ENCODE measurements at places on chromosomes 1 and 21.

DNA sequence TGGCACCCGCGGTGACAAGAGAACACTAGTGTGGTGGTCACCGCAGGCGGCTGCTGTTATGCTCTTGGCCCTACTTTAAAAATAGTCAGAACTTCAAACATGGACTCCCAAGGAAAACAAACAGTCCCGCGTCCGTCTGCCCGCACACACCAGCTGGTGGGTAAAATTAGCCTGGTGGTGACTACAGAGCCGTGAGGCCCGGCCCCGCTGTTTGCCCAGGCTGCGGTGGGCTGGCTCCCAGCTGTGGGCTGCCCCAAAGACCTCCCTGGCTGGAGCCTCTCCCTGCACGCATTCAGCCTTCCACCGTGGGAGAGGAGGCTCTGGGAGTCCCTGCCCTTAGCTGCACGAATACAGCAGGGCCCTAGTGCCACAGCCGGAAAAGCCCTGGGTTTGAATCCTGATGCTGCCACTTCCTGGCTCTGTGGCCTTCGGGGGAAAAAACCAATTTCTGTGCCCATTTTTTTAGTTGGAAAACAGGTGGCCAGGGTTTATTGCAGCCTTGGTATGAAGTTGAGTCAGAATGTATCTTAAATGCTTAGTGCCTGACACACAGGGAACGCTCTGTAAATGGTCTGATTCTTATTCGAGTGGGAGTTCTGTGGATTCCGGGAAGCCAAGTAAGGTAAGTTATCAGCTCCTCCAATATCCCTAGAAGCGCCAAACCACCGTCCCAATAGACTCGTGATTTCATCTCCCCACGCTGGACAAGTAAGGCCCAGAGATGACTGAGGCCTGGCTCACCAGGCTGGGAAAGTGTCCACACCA is 58.2 kb downstream of the ALPL start:
- DNase-seq: no peak

GRCh38 chr21:45308194-45309068 is 20.7 kb upstream of the POFUT2 start:
- peak; percentile 47 for DNase-seq

GRCh38 chr21:18443085-18443484 is 39.5 kb upstream of the TMPRSS15 start:
- DNase-seq: no peak

GRCh38 chr1:236066054-236066453 is 1.2 kb upstream of the NID1 start:
- DNase-seq: no peak

- DNase-seq: no peak
These were observed 12.0 kb downstream of the NCMAP start for GRCh38 chr1:24567792-24568388.

DNA sequence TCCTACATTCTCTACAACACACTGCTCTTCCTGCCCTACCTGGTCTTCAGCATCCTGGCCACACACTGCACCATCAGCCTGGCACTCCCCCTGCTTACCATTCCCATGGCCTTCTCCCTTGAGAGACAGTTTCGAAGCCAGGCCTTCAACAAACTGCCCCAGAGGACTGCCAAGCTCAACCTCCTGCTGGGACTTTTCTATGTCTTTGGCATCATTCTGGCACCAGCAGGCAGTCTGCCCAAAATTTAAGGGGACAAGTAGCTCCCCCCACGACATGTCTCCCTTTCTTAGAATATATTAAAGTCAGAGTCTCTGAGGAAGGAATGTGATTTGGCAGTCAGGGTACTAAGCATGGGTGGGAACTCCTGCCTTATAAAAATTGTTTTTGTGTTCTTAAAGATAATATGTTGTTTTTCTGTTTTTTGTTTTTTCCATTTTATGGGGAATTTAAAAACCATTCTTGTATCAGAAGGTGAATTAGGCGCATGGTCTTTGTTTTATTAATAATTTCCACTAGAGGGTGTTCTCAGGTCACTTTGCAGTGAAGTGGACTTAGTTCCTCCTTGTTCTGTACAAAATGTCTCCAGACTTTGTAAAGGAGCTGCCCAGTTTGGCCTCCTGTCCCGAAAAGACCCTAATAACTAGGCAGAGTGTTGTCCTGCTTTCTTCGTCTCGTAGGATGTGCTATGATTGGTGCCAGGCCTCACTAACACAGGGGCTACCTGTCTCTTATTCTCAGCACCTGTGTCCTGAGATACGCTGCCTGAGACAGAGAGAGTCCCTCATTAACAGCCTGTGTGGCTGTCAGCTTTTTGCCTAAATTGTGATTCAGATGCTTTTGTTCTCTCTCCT is 13.1 kb downstream of the UBIAD1 start:
- DNase-seq: no peak

DNA sequence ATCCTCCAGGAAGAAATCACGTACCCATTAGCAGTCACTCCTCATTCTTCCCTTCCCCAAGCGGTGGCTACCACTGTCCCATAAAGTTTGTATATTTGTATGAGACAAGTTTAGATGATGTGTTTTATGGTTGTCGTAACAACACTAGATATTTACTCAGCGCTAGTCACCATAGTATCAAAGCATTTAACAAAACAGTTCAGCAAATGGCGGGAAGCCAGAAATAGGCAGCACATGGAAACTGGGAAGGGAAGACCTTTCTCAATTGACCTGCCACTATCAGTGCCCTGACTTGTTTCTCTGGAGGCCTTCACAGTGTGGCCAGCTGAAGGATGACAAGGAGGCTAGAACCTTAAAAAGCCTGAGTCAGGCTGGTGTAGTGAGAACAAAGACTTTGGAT is 31.1 kb downstream of the CNST start:
- no peak for DNase-seq

DNA sequence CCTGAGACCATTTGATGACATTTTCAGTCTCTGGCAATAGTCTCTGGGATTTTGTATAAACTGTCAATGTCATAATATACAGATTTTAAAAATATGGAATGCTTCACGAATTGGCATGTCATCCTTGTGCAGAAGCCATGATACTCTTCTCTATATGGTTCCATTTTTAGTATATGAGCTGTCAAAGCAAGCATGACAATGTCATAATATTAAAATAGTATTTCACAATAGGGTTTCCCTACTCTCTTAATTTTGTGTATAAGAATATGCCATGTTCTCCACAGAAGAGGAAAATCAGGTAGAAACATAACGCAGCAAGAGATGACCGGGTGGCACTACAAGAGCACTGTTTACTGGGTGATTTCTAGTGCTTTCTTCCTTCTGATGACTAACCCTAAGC is 8.3 kb upstream of the DIPK1A start:
- DNase-seq: no peak

DNA sequence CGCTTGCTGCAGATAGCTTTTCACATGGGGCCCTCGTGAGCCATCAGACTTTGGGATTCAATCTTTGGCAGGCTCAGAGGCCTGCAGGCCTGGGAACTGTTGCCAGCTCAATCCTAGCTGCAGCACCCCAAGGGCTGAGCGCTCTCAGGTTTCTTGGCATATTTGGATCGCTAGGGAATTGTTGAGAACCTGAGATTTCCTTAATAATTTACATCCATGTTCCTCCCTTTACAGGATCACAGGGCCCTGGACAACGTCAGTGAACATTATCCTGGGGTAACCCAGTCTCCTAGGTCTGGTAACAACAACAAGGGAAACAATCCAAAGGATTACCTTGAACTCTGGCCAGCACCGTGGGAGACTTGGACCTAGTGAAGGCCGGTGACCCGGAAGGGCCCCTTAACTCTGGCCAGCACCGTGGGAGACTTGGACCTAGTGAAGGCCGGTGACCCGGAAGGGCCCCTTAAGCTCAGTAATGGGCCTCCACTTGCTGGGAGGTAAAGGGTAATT is 49.3 kb upstream of the NEK2 start:
- DNase-seq: no peak

DNA sequence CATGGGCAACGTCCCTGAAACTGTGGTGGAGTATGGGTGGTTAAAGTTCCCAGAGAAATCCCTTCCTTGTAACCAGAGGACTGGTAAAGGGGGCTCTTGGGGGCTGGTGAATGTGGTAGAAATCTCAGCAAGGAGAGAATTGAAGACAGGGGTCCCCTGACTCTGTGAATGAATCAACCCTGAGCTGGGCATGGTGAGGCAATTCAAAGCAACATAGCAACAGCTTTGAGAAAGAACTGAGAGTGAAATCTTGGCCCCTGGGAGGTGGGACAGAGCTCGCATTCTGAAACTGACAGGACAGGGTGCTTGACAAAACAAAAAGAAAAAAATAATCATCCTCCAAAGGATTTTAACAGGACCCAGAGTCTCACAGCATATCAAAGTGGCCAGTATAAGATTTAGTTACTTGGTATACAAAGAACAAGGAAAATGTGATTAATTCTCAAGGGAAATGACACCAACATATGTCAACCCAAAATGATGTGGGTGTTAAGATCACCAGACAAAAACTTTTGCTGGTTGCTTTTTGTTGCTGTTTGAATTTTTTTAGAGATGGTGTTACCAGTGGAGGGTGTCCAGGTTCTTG is 11.7 kb upstream of the SUMO3 start:
- DNase-seq: no peak

- no peak for DNase-seq
These were observed 53.5 kb upstream of the TIAM1 start for GRCh38 chr21:31397515-31397926.

GRCh38 chr1:18998016-18998724 is 41.7 kb upstream of the IFFO2 start:
- no peak for DNase-seq

DNA sequence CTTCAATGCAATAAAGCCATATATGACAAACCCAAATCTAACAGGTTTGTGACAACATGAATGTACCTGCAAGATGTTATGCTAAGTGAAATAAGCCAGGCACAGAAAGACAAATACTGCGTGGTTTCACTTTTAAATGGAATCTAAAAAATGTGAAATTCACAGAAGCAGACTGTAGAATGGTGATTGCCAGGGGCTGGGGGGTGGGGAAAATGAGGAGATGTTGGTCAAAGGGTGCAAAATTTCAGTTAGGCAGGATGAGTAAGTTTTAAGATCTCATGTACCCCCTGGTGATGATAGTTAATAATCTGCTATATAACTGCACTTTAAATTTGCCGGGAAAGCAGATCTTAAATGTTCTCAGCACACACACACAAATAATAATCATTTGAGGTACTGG is 160.5 kb downstream of the PTBP2 start:
- no peak for DNase-seq

DNA sequence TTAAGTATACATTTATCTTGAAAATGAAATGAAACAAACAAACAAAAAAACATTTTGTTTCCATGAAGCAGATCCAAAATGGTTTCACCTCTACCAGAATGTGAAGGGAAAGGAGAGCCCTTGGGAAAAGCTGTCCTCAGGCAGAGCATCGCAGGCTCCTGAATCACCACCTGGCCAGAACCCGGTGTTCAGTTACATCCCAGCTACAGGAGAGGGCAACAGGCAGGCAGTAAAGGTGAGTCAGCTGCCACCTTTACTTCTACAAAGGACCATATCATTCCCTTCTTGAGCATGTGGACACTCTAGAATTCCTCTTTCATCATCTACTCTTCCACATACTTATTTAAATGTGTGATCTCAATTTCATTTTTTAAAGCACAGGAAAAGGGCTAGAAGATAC is 151.2 kb downstream of the PIGK start:
- no peak for DNase-seq

DNA sequence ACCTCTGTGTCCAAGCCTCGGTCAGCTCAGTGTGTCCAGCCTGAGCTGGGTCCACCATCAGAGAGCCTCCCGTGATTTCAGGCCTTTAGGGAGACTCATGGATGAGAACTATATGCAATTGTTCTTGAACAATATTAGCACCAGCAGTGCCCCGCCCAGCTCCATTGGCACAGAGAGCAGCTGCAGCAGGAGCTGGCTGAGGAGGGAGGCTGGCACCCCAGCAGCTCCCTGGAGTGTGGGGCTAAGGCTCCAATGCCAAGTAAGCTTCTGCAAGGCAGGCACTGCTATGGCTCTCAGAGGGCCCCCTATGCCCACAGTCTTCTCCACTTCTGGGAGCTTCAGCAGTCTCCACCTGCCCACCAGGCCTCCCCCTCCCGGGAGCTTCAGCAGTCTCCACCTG is 593.3 kb downstream of the MATN1 start:
- no peak for DNase-seq

DNA sequence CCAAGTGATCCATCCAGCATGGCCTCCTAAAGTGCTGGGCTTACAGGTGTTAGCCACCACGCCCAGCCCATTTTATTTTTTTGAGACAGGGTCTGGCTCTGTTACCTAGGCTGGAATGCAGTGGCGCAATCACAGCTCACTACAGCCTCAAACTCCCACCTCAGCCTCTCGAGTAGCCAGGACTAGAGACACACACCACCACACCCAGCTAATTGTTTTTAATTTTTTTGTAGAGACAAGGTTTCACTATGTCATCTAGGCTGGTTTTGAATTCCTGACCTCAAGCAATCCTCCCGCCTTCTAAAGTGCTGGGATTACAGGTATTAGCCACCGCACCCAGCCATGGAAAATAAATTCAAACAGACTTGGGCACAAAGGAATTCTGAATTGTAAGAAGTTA is 31.9 kb downstream of the PUM1 start:
- DNase-seq: no peak

- DNase-seq: no peak
These were observed 498.2 kb upstream of the C1orf87 start for GRCh38 chr1:60571811-60572210.

DNA sequence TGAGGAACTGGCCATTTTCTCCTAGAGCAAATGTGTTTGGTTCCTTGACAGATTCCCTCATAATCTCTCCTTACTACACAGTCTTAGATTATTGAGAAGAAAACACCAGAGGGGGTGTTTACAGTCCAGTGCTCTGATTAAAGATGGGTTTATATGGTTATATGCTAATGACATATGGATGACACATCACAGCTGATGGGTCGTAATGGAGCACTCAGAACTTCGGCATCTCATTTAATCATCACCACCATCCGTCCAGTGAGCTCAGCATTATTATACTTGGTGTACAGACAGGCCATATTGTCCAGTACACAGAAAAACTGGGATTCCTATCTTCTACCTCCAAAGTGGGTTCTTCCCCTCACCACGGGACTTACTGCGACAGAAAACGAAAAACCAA is 22.3 kb upstream of the NR5A2 start:
- DNase-seq: no peak

GRCh38 chr1:14323568-14324247 is 274.8 kb upstream of the KAZN start:
- no peak for DNase-seq

DNA sequence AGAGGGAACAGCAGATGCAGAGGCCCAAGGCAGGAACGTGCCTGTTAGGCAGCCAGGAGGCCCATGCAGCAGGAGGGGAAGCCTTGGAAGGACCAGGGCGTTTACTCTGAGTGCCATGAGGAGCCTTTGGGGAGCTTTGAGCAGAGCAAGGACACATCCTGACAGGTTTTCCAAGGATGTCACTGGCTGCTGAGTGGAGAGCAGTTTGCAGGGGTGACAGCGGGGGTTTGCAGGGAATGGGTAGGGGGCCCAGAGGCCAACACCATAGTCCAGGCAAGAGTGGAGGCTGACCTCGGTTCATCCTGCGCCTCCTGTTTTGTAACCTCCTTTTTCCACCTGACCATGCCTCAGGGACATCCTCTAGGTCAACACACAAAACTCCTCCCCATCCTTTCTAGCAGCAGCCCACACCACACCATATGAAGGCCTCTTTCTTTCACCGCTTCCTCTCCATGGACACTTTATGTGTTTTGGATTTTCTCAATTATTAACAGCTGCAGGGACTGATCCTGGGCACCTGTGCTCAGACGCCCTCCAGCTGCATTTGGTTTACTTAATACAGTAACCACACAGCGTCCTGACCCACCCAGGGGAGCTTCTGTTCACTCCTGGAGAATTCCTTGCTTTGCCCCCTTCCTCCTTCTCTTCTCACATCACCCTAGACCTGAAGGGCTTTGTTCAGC is 528.5 kb downstream of the MATN1 start:
- no peak for DNase-seq
